ENCODE measurements at places on chromosomes 3 and 15.

GRCh38 chr3:82163907-82164520 lies 402.6 kb upstream of the GBE1 start:
- peak; percentile 42 for DNase-seq

- no peak for DNase-seq
Observed at GRCh38 chr15:64731805-64732151, 43.6 kb downstream of the RBPMS2 start.

- no peak for DNase-seq
Observed at GRCh38 chr3:197500812-197501211, 55.0 kb downstream of the BDH1 start.

DNA sequence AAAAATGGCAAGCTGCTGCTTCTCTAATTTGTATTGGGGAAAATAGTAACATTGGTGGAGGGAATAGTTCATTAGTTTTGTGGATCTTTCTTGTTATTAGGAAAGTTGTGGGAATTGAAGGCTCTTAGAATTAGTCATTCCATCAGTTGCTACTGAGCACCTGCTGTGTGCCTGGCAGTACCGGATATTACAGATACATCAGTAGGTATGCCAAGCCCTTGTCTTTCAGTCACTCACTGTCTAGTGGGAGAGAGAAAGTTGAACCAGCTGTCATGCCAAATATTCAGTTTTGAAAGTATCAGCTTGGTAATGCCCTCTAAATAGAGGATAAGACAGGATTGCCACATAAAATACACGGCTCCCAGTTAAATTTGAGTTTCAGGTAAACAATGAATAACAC lies 32.5 kb downstream of the IGSF10 start:
- peak; percentile 19 for DNase-seq

GRCh38 chr3:98602078-98602678 lies 8.8 kb upstream of the CPOX start:
- peak; percentile 77 for DNase-seq

- DNase-seq: no peak
Observed at GRCh38 chr15:83992324-83993031, 243.1 kb upstream of the GOLGA6L4 start.

DNA sequence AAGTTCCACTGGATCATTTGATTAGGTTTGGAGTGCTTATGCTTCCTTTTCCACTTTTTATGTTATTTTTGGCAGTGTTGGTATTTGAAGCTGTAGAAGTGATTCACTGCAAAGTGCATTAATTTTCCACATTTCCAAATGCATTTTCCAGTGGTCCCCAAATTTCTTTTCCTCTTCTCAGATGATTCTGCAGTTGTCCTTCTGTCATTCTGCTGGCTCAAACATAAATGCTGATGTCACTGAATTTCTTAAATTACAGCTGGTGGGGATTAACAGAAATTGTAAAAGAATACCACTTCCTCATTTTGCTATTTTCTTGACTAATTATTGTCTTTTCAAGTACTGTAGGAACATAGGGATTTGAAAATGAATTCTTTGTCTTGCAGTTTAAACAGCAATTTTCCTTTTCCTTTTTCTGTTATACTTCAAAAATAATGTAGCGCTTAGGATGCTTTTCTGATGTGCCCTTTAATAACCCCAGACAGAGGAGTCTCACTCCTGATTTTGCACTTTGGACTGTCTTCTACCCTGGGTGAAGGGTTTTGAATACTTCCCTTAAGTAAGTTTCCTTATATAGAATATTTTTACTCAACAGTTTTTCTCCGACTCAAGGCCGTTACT lies 25.0 kb downstream of the MITF start:
- DNase-seq: no peak

- no peak for DNase-seq
Observed at GRCh38 chr3:114323546-114324254, 29.9 kb downstream of the TIGIT start.

- no peak for DNase-seq
Observed at GRCh38 chr3:38043486-38043885, 4.5 kb downstream of the DLEC1 start.

GRCh38 chr15:73631915-73632669 lies 1.1 kb downstream of the NPTN start:
- DNase-seq: peak; percentile 62

GRCh38 chr3:165259541-165260193 lies 63.5 kb upstream of the SLITRK3 start:
- peak; percentile 4 for DNase-seq

- DNase-seq: no peak
Observed at GRCh38 chr15:76555247-76555646, 218.7 kb downstream of the ISL2 start.

DNA sequence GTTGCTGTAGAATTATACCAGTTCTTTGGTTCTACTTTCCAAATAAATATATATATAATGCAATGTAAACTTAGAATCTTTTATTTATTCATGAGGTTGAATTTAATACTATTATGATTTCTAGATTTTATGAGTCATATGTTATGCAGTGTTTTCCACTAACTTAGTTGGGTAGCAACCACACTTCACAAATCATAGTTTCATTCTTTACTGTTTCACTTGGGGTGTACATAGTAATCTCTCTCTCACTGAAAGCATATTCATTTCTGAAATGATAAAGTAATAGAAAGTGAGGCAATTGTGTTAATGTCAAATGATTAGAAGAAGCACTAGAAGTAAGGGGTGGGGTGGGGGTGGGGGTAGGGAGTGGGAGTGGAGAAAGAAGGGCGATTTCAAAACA lies 52.6 kb downstream of the IQCH start:
- no peak for DNase-seq

DNA sequence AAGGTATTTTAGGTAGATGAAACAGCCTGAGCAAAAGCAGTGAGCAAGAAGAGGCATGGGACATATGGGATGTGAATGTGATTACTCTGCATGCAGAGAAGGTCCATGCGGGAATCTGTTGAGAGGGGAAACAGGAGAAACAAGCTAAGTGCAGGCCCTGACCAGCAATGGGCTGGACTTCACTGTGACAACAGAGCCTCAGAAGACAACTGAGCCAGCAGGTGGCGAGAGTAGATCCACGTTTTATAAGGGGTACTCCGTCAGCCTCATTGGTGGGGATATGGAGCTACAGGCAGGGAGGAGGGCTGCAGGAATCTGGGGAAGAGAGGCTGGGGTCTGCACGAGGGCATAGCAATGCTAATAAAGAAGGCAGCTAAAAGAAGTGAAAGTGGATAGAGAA lies 405.9 kb upstream of the LMCD1 start:
- peak; percentile 36 for DNase-seq

- DNase-seq: no peak
Observed at GRCh38 chr3:78183906-78184599, 1144.2 kb downstream of the ROBO2 start.

DNA sequence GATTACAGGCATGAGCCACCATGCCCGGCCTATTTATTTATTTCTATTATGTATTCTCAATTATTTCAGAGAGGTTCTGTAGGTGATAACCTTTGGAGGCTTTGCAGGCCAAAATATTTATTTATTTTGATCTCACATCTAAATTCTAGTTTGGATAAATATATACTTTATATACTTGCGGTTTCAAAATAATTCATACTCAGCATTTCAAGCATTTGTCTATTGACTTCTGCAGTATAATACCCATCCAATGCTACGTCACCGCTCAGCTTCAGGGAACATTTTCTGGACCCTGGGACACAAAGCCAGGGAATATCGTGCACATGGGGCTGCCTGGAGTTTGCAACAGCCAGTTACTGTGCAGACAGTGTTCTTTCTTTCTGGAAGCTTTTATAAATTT lies 22.6 kb downstream of the CGGBP1 start:
- DNase-seq: no peak

GRCh38 chr15:50415752-50416404 lies 8.3 kb upstream of the USP8 start:
- peak; percentile 38 for DNase-seq

DNA sequence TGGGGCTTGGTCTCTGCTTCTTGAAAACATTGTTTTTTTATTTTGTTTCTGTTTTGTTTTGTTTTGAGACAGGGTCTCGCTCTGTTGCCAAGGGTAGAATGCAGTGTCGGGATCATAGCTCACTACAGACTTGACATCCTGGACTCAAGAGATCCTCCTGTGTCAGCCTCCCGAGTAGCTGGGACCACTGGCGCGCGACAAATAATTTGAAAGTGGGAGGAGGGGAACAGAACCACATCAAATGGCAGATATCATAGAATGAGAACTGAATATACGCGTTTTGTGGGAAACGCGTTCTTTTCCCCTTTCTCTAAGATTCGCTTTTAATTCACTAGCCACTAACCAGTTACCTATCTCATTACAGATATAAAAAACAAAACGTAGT lies 641 bp upstream of the VPS13C start:
- no peak for DNase-seq

- DNase-seq: no peak
Observed at GRCh38 chr3:147419781-147420224, 10.6 kb downstream of the ZIC1 start.

DNA sequence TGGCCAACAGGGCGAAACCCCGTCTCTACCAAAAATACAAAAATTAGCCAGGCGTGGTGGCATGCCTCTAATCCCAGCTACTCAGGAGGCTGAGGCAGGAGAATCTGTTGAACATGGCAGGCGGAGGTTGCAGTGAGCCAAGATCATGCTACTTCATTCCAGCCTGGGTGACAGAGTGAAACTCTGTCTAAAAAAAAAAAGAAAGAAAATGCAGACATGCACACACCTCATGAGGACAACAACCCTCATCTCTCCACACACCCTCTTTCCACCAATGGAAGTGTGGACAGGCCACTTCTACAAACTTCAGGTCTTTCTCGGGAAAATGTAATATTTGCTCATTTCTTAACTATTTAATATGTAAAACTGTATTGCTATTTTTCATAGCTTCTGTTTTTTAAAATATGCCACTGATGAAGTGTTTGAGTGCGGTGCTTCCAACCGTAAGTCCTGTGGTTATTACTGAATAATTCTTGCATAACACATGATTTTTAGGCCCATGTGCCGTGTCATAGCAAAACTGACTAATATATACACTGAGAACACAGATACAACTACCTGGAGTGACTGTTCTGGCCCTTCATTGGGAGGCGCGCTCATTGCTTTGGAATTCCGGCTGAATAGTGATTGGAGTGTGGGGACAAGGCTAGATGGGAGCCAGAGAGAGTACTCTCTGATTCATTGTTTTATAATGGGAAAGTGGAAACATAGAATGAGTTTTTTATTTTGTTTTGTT lies 23.1 kb downstream of the LRRC31 start:
- no peak for DNase-seq

GRCh38 chr15:79479616-79480015 lies 47.5 kb downstream of the MINAR1 start:
- DNase-seq: no peak

DNA sequence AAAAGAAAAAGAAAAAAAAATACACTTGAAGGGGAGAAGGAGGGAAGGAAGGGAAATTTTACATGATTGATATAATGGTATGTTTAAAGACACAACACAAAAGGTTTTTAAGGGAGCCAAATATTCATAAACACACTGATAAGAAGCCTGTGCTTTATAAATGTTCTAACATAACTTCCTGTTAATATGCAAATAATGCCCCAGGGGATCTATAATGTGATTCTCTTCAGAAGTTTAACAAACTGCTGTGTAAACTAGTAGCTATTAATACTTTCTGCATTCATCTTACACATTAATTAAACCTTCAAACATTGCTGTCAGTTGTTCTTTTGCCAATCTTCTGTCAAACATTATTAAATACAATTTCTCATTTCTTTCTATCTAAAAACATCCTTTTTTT lies 231.6 kb downstream of the TJP1 start:
- DNase-seq: peak; percentile 76

GRCh38 chr3:13254028-13254951 lies 165.8 kb downstream of the NUP210 start:
- DNase-seq: no peak

- DNase-seq: no peak
Observed at GRCh38 chr3:52490939-52491526, 4.1 kb upstream of the STAB1 start.

DNA sequence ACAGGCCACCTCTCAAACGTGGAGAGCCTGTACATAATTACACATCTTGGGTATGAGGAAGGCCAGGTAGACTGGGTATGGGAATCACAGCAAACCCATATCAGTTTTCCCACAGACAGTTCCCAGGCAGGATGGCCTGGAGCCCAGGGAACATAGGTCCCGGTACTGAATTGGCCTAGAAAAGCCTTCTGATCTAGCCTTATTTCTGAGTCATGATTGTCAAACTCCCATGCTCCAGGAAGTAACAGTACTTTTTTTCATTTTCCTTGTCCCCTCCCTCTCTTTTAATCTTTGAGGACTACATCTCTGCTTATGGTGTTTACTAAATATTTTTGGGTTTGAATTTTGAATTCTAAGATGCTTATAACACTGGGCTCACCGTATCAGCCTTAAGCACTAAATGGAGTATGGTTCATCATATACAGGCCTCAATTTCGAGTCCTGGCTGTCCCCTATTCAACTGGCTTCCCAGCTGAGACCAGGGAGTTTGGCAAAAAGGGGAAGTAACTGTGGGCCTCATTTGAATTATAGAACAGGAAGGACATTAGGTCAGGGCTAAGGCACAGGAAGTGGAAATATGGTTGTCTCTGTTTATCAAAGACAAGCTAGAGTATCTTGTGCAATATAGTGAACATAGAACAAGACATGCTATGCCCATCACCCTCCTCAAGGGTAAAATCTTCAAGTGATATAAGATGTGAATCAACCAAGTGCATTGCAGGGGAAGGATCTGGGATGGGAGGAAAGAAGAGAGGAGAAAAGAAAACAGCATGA lies 494.6 kb downstream of the NTRK3 start:
- no peak for DNase-seq

DNA sequence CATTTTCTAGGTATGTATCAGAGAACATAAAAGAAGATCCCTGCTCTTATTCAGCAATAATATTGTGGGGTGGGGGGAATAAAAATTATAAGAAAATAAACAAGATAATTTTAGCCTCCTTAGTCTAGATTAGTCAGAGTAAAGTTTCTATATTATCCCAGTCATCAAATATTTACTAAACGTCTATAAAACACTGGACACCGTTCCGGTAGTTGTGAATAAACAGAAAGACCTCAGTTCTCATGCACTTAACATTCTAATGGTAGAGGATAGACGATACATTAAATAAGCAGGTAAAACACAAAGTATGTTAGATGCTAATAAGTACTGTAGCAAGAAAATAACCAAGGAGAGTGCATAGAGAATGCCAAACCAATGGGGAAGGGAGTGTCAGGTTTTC lies 425.0 kb downstream of the GBE1 start:
- no peak for DNase-seq

DNA sequence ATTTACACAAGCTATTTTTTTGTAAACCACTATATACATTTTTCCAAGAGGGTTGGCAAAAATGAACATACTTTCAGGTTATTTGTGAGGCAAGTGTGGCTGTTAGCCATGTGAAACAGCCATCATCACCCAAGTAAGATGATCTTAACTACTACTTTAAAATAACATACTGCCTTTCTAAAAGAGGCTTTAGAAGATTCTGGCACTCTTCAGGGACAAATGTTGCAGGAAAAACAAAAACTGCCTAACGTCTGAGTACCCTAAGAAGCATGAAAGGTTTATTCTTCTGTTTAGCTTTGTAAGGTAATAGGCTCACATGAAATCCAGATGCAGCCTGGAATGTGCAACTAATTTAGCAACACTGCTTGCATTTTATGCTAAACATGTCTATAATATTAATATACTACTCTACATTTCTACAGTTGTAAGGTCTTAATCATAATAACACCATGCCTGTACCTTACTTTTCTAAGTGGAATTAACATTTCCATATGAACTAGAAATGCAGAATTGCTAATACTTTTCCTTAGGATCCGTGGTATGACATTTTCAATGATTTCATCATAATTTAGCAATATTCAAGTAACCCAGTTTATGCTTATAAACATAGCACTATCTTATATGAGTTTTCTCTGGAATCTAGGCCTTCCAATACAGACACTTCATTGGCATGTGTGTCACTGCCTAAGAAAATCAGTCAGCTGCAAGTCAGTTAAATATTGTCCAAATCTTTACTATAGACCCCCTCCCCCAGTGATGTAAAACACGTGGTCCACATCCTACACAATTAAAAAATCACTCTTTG lies 4.5 kb upstream of the LSAMP start:
- DNase-seq: no peak
